ENCODE measurements at places on chromosomes 4 and X.

GRCh38 chrX:672931-673330, 42.3 kb downstream of the SHOX start:
- DNase-seq: no peak

GRCh38 chr4:115145393-115146160, 32.2 kb upstream of the NDST4 start:
- DNase-seq: peak; percentile 30

DNA sequence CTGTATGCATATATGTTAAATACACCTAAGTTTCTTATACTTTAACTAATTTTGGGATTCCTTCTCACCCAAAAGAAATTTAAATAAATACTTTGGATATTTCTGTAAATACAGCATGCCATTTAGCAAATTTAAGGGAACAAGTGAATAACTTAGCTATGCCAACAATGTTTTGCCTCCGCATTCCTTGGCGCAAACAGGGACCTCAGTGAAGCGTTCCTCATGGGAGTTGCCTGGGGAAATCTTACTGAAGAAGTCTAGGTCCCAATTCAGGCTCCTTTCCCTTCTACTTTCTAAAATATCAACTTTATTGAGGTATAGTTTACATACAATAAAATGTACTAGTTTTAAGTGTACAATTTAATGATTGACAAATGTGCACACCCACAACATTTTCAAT, 25.0 kb downstream of the COL4A5 start:
- DNase-seq: peak; percentile 64

GRCh38 chrX:33909836-33910235, 222.3 kb downstream of the FAM47A start:
- DNase-seq: no peak

DNA sequence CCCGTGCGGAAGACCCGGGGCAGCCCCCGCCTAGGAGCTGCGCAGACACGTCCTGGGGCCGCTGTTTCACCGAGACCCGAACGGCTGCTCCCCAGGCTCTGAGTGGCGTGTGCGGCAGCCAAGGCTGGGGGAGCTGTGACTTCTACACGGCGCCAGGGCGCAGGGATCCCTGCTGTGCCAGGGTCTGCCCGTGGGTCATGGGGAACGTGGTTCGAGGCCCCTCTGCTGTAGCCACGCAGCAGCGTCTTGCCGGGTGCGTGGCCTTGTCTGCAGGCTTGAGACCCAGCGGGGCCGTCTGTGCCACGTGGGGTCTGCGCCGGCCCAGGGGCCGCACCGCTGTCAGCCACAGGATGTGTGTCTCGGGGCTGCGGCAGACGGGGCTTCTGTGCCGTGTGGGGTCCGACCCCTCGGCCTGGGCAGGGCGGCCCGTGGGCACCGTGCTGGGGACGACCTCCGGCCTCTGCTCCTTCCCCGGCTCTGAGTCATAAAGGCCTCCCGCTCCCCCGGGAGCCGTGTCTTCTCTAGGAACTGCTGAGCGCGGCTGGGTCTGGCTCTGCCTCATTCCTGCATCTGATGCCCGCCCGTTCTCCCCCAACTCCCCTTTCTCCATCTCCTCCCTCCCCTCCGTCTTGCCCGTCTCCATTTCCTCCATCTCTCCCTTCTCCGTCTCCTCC, 12.7 kb upstream of the GTPBP6 start:
- DNase-seq: peak; percentile 70

GRCh38 chr4:33628296-33628695, 2616.0 kb downstream of the ARAP2 start:
- DNase-seq: peak; percentile 9

GRCh38 chrX:28920153-28920943, 333.1 kb downstream of the IL1RAPL1 start:
- no peak for DNase-seq

GRCh38 chr4:1039493-1040343, 28.3 kb downstream of the FGFRL1 start:
- DNase-seq: peak; percentile 75

GRCh38 chrX:1610166-1610565, 4.7 kb upstream of the ASMT start:
- DNase-seq: no peak

DNA sequence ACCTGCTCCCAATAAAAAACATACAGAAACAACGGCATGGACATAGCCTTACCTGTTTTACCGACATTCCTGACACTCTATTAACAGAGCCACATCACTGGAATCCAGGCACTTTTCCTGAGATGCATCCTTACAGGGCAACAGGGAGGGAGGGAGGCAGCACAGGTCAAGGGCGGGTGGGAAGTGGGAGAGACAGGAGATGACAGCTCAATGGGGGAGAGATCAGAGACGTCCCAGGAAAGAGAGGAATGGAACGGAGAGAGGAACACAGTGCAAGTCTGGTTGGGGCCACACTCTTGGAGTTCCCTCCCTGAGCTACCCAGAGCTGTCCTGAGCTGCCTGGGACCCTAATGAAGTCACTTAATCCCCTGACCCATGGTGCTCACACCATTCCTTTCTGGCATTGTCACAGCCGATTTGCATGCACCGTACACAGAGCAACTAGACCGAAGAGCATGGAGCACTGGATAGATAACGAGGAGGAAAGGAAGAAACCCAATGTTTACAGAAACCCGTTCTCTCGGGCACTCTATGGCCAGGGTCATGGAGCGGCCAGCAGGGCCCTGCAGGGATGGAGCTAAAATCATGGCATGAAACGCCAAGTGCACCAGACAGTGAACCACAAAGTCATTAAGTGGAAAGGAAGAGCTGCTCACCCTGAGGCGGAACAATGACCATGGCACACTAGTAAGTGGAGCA, 93.1 kb downstream of the NSUN7 start:
- DNase-seq: no peak

- DNase-seq: no peak
Measured at GRCh38 chr4:25527034-25527433, 128.6 kb upstream of the SLC34A2 start.

- DNase-seq: peak; percentile 84
Measured at GRCh38 chr4:102449751-102450352, 51.3 kb upstream of the NFKB1 start.

GRCh38 chr4:63742882-63743281, 666.4 kb downstream of the TECRL start:
- DNase-seq: no peak

GRCh38 chrX:26747877-26748276, 531.9 kb downstream of the MAGEB5 start:
- no peak for DNase-seq

DNA sequence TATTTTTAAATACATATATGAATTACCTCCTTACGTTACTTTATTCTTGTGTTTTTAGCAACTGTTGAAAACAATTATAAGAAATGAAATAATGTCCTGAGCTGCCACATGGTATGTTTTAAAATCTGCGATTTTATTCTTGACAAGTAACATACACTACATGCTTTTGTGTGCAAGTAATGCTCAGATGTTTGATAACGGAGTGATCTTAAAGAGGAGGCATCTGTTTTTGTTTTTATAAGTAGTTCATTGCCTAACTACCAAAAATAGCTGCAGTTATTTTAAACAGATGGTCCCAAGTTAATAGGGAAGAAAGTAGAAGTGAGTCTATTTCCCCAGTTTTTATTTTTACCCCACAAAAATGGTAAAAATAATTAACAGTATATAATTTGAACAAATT, 55.2 kb downstream of the GAB1 start:
- DNase-seq: peak; percentile 92

DNA sequence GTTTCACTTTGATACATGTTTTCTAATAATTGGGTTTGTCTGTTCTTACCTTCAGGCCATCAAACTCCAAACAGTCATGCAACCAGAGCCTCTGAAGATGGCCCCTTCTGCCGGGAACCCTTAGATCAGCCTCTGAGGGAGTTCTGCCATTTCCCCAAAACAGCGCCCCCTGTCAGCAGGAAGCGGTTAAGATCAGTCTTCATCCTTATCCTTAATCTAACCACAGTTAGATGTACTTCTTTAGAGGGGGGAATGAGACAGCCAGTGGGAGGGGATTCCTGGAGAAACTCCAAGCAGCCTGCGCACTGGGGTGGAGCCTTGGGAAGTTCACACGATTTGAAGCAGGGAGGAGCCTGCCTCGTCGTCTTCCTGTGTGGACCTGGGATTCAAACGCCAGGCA, 185.4 kb downstream of the INPP4B start:
- DNase-seq: no peak
